Activated B cell treated with CpG ODN at 0.5 μM for 24 hours (primary cell): ENCODE measurements at places on chromosomes 16 and 17. TPM values are rescaled to one million over a fixed set of nuclear protein-coding genes. Genes with fewer than 3 reads are reported as not detected.

Gene SLC13A2
- not detected in 2 replicates for total RNA-seq

DNA sequence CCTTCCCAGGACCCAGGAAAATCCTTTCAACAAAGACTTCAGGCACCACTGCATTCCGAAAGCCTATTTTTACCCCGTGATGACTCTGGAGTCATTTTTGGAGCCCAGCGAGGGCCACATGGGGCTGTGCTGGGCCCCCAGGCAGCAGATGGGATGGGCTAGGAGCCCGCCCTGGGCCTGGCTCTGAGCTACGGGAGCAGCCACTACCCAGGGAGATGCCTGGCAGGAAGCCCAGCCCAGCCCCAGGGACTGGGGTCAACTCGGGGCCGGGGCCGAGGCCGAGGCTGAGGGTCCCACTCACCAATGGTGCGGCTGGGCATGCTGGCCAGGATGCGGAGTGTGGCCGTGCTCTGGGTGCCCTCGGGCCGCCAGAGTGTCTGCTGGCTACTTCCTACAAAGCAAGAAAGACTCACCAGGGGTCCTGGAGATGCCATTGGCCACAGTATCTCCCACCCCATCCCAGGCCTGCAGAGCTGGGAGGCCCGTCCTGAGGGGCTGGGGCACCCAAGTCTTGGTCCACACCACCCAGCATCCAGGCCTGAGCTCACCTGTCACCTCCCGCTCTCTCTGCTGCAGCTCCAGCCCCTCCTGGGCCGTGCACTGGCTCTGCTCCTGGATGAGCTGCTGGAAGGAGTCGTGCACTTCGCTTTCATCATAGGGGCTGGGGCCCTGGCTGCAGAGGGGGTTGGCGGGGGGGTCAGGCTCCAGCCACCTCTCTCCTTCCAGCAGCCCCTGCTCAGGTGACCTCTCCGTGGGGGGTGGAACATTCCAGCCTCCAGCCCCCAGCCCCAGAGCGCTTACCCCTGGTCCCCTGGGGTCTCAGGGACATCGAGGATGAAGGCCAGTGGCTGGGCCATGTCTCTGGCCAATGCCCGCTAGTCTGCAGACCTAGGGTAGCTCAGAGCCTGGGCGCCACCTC lies 2.3 kb downstream of the TMC6 start:
- H3K36me3 ChIP-seq: peaks cover 48% of the 10 kb centered on the region
- DNase-seq: no peak
- H3K27ac ChIP-seq: peak overlapping the region; percentile 85
- H3K4me3 ChIP-seq: peak overlapping the region; percentile 89
- H3K27me3 ChIP-seq: no peaks in the 10 kb centered on the region

DNA sequence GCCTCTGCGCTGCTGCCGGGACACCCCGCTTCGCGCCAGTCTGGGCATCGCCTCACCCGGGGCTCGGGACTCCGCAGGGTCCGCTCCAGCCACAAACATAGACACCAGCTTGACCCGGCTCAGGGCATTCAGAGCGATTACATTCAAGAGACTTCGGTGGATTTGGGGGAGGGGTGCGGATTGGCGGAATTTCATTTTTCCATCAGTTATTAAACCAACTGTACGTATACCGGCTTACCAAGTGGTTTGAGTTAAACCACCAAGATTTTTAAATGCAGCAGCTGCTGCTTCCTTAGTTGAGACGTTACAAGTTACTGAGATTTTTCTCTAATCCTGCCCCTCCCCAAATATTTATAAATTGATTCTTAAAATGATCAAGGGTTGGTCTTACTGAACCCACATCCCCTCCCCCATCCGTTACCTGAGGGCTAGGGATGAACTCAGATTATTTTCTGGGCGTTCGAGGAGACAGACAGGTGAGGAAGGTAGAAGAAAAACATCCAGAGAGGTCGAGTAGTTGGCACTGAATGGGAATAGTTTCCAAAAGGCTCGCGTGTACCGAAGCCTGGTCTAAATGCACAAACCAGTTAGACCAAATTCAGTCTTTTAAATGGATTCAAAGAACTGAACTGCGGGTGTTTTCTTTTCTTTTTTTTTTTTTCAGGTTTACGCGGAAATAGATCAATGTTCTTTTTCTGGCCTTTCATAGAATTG lies 1.5 kb downstream of the CRHR1 start:
- peaks cover 59% of the 10 kb centered on the region for H3K27me3 ChIP-seq
- no peak for DNase-seq
- H3K36me3 ChIP-seq: no peaks in the 10 kb centered on the region
- no peak overlapping the region for H3K27ac ChIP-seq

Gene FLCN
- total RNA-seq: 54.5 and 62.3 TPM in 2 replicates

DNA sequence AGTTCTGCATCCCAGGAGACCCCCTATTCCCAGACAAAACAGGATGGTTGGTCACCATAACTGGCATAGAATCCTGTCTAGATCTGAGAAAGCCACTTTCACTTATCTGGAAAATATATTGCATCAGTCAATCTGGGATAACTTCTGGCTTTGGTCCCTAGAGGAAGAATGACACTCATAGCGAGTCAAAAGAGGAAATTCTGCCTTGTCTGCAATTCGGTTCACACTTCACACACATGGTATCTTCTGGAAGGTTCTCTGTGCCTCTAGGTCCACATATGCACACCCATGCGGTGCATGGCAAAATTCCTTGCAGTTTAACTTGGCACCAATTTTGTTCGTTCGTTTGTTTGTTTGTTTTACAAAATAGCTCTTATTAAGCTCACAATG lies 49.2 kb upstream of the WSCD1 start:
- H3K27ac ChIP-seq: no peak overlapping the region
- no peak for DNase-seq
- H3K4me3 ChIP-seq: no peak overlapping the region
- H3K27me3 ChIP-seq: peaks cover 16% of the 10 kb centered on the region
- H3K4me1 ChIP-seq: no peaks in the 10 kb centered on the region
